Naive B cell (primary cell): ENCODE measurements at places on chromosomes 5 and 9.

GRCh38 chr9:122819791-122820489 lies 8.4 kb downstream of the PDCL start:
- DNase-seq: no peak

DNA sequence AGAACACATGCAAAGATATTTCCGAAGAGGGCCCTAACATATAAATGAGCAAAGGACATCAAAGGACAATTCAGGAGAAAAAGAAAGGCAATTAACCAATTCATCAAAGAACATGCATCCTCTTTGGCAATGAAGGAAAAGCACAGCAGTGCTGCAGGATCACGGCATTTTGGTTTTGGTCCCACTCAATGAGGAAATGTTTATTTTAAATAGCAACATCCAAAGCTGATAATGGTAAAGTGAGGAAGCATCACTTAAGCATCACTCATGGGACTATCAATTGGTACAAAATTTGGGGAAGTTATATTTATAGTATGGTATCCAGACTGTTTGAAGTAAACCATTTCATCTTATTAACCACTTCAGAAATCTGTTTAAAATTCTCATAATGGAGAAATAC lies 5.5 kb upstream of the CXCL14 start:
- no peak for DNase-seq

GRCh38 chr5:164336906-164337305 lies 831.5 kb downstream of the MAT2B start:
- no peak for DNase-seq

DNA sequence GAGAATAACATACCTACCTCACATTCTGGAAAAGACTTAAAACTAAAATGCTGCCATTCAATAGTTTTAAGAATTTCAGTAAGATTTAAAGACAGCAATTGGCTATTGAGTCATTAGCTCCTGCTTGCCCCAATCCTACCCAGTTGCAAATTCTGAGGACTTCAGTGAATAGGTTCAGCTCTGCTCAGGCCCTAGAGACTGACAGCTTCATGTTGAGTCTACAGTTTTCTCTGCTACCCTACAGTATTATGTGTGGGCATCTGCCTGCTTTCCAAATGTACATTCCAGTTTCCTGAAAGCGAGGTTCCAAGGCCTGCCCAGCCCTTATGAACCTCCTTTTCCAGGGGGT lies 61.5 kb downstream of the ARSB start:
- no peak for DNase-seq

- no peak for DNase-seq
These were observed 121.2 kb downstream of the RAPGEF6 start for GRCh38 chr5:131513780-131514179.

DNA sequence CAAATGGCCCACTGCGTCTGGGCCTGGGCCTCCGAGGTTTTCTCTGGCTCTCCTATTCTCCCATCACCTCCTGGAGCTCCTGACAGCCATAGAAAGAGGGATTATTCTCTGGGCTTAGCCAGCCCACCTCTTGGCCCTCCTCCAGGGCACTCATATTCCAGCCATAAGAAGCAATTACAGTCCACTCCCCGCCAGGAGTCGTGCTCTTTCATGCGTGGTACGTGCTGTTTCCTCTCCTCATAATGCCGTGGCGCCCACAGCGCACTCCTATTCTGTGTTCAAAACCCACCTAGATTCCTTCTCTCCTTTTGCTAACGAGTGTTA lies 240.8 kb upstream of the ZNF462 start:
- DNase-seq: no peak

- no peak for DNase-seq
These were observed 52.2 kb upstream of the IRX4 start for GRCh38 chr5:1934801-1935429.

GRCh38 chr9:133886563-133887501 lies 105.3 kb downstream of the VAV2 start:
- no peak for DNase-seq

GRCh38 chr5:81450940-81451339 lies 57.0 kb upstream of the ACOT12 start:
- no peak for DNase-seq
